OCI-LY7 (cell line): ENCODE measurements at places on chromosomes 6 and 20. TPM values are rescaled to one million over a fixed set of nuclear protein-coding genes. Genes with fewer than 3 reads are reported as not detected.

Gene TCP11
- not detected in 2 replicates for total RNA-seq

Gene LCA5
- 2.0 and 2.4 TPM in 2 replicates for total RNA-seq

Gene DEFB132
- total RNA-seq: not detected in 2 replicates

Gene HTR1B
- total RNA-seq: not detected in 2 replicates

Gene COL9A3
- total RNA-seq: 5.2 and 6.1 TPM in 2 replicates

Gene ADTRP
- total RNA-seq: not detected in 2 replicates

Gene TREM1
- total RNA-seq: 0.51 and 0.55 TPM in 2 replicates

Gene CDC5L
- 23.4 and 24.0 TPM in 2 replicates for total RNA-seq

Gene SPDEF
- 0.34 and 0.52 TPM in 2 replicates for total RNA-seq

Gene MCM8
- 58.2 and 59.4 TPM in 2 replicates for total RNA-seq

Gene CAPN11
- not detected in 2 replicates for total RNA-seq

Gene SLC17A1
- not detected in 2 replicates for total RNA-seq

Gene ATP9A
- 0.67 and 0.70 TPM in 2 replicates for total RNA-seq

Gene F13A1
- total RNA-seq: 0.63 and 1.1 TPM in 2 replicates

Gene HAO1
- total RNA-seq: not detected in 2 replicates

Gene LY6G6F
- not detected in 2 replicates for total RNA-seq

Gene GABRR1
- not detected in 2 replicates for total RNA-seq

Gene DUSP15
- 0.61 TPM in 1 of 2 replicates, not detected in the other for total RNA-seq

Gene TUBB1
- total RNA-seq: 0.11 and 0.13 TPM in 2 replicates

Gene C6orf120
- total RNA-seq: 19.0 and 21.3 TPM in 2 replicates

Gene FILIP1
- total RNA-seq: not detected in 2 replicates

Gene CABLES2
- total RNA-seq: 22.5 and 23.3 TPM in 2 replicates

Gene GPX5
- total RNA-seq: not detected in 2 replicates

Gene RBCK1
- total RNA-seq: 140 and 151 TPM in 2 replicates

Gene MRPS10
- 44.6 and 45.0 TPM in 2 replicates for total RNA-seq

Gene ULBP1
- 1.9 and 2.3 TPM in 2 replicates for total RNA-seq

Gene FERMT1
- not detected in 2 replicates for total RNA-seq

Gene IL17A
- total RNA-seq: not detected in 2 replicates

Gene SLC2A4RG
- 110 and 113 TPM in 2 replicates for total RNA-seq

Gene NKAPL
- total RNA-seq: not detected in 2 replicates

Gene PERP
- not detected in 2 replicates for total RNA-seq

Gene TAF8
- 47.8 and 56.0 TPM in 2 replicates for total RNA-seq

Gene CCM2L
- total RNA-seq: 0.92 and 1.4 TPM in 2 replicates
